ENCODE measurements at places on chromosomes 13 and 19. TPM values are rescaled to one million over a fixed set of nuclear protein-coding genes. Genes with fewer than 3 reads are reported as not detected.

GRCh38 chr13:72698164-72698563, 29.3 kb downstream of the MZT1 start:
- no peak for DNase-seq
- H3K4me1 ChIP-seq = no peaks in the 10 kb centered on the region
- H3K27me3 ChIP-seq = no peaks in the 10 kb centered on the region
- H3K27ac ChIP-seq = no peak overlapping the region

LIG1 gene
- total RNA-seq = 11.3 TPM

MTUS2 gene
- 5.1 TPM for total RNA-seq

TMEM255B gene
- total RNA-seq = 67.3 TPM

SLC10A2 gene
- total RNA-seq = not detected

SBNO2 gene
- total RNA-seq = 97.2 TPM

DNA sequence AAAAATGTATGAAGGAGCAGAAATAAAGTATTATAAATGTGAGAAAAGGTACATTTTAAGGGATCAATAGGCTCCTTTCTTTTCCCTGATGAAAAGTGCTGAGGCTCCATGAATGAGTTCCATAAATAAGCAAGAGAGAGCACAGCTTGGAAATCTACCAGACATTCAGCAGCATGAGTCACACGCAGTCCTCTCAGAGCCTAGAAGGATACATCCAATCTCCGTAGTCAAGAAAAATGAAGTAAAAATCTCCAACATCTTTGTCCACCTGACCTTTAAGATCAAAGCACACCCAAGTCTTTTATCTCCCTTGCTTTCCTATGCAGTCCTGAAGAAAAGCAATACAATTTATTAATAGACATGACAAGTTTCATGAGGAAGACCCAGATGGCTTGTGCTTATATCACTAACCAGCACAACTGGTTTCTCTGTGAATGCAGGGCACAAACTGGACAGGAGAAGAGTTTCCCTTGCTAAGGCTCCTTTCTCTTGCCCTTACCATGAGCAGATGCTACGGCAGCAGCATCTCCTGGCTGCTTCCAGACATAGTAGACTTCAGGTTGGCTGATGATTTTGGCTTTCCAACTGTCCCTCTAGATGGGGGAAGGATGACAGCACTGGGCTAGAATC, 730.8 kb downstream of the EFNB2 start:
- no peak overlapping the region for H3K4me3 ChIP-seq
- H3K36me3 ChIP-seq = no peaks in the 10 kb centered on the region
- H3K27ac ChIP-seq = no peak overlapping the region

GRCh38 chr13:28533441-28534166, 38.7 kb upstream of the FLT1 start:
- no peak for DNase-seq
- H3K36me3 ChIP-seq = no peaks in the 10 kb centered on the region
- no peaks in the 10 kb centered on the region for H3K4me1 ChIP-seq

- H3K27me3 ChIP-seq = no peaks in the 10 kb centered on the region
- no peak for DNase-seq
- H3K4me1 ChIP-seq = no peaks in the 10 kb centered on the region
- no peak overlapping the region for H3K4me3 ChIP-seq
- no peaks in the 10 kb centered on the region for H3K36me3 ChIP-seq
Measured at GRCh38 chr13:103810026-103810425, 743.8 kb upstream of the SLC10A2 start.

DNA sequence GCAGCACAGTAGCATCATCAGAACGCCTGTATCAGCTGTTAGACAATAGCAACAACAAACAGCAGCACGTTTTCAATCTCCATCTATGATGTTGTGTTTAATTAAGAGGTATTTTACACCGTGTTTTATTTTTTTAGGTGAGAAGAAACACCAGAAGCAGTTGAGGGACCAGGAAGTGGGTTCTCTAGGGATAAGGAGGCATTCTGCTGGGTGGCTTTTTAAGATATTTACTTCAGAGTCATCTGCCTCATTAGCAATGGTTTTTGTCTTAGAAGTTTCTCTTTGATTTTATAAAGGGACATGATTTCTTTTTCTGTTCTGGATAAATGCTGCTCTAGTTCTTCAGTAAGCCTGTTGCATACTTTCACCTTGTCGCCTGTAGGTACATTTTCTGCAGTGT, 8.2 kb downstream of the CKAP2 start:
- no peak for DNase-seq
- no peak overlapping the region for H3K4me3 ChIP-seq
- H3K36me3 ChIP-seq = no peaks in the 10 kb centered on the region
- H3K27me3 ChIP-seq = no peaks in the 10 kb centered on the region

GRCh38 chr13:91115776-91116175, 231.7 kb upstream of the MIR17HG start:
- no peak overlapping the region for H3K4me3 ChIP-seq
- no peaks in the 10 kb centered on the region for H3K36me3 ChIP-seq
- no peaks in the 10 kb centered on the region for H3K4me1 ChIP-seq
- no peaks in the 10 kb centered on the region for H3K27me3 ChIP-seq
- no peak for DNase-seq

GRCh38 chr13:43135516-43135915, 112.1 kb downstream of the DNAJC15 start:
- H3K36me3 ChIP-seq = no peaks in the 10 kb centered on the region
- no peak overlapping the region for H3K4me3 ChIP-seq
- no peaks in the 10 kb centered on the region for H3K27me3 ChIP-seq
- no peak overlapping the region for H3K27ac ChIP-seq
- no peak for DNase-seq

DNA sequence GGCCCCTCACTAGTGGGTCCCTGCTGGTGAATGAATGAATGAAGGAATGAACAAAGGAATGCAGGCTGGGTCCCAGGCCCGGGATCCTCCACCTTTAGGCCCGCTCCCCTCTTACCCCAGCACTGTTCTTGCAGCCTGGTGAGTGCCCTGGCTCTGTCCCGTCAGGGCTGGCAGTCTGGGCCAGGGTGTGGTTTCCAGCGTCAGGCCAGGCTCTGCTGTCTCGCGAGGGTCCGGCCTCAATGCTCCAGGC, 317 bp downstream of the LYL1 start:
- no peaks in the 10 kb centered on the region for H3K36me3 ChIP-seq
- peak overlapping the region; percentile 21 for H3K4me3 ChIP-seq
- H3K4me1 ChIP-seq = no peaks in the 10 kb centered on the region
- no peaks in the 10 kb centered on the region for H3K27me3 ChIP-seq
- DNase-seq = peak; percentile 86
- H3K27ac ChIP-seq = peak overlapping the region; percentile 49

GRCh38 chr13:63435667-63436324, 2020.1 kb upstream of the PCDH20 start:
- no peak overlapping the region for H3K27ac ChIP-seq
- H3K4me3 ChIP-seq = no peak overlapping the region
- no peak for DNase-seq
- H3K27me3 ChIP-seq = no peaks in the 10 kb centered on the region

DNA sequence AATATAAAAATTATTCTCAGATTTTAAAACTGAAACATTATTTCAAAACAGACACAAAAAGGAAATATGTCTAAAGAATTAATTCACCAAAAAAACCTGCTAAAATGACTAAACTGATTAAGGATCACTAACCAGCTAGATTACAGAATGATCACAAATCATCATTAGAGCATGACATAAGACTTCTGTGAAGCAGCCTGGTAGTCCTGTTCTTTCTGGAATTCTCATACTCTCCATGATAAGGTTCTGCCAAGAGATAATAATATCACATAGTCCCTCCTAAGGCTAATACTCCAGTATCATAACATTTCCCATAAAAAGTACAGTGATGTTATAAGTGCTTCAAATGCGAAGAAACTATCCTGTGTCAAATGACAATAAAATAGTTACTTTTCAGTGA, 1814.9 kb downstream of the SLITRK5 start:
- H3K27ac ChIP-seq = no peak overlapping the region
- no peak for DNase-seq
- H3K27me3 ChIP-seq = no peaks in the 10 kb centered on the region
- H3K36me3 ChIP-seq = no peaks in the 10 kb centered on the region

DNA sequence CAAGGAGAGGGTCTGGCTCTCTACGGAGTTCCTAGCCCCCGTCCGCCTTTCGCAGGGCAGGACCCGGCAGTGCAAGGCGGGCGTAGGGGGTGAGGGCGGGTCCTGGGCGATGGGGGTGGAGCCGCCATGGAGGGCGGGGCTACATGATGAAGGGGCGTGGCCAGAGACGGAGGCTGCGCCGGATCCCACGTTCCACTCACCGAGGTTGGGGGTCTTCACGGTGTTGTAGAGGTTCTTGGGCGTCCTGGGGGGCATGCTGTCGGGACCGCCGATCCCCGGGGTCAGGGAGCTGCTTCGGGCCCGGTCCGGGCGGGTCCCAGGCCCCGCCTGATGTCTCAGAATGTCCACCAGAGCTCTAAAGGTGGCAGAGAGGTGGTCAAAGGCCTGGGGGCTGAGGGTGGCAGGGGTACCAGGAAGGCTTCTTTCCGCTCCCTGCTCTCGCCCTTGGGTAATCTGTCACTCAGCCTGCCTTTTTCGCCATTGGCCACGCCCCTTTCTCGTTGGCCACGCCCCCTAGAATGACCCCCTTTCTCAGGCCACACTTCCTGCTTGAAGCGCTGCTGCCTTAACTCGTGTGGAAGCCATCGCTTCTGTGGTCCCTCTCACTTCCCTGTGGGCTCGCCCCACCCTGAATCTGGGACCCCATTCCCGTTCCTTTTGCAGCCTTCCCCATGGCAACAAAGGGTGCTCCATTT, 2.5 kb downstream of the SHISA7 start:
- no peak overlapping the region for H3K4me3 ChIP-seq
- no peaks in the 10 kb centered on the region for H3K4me1 ChIP-seq
- DNase-seq = no peak
- H3K36me3 ChIP-seq = no peaks in the 10 kb centered on the region

DNA sequence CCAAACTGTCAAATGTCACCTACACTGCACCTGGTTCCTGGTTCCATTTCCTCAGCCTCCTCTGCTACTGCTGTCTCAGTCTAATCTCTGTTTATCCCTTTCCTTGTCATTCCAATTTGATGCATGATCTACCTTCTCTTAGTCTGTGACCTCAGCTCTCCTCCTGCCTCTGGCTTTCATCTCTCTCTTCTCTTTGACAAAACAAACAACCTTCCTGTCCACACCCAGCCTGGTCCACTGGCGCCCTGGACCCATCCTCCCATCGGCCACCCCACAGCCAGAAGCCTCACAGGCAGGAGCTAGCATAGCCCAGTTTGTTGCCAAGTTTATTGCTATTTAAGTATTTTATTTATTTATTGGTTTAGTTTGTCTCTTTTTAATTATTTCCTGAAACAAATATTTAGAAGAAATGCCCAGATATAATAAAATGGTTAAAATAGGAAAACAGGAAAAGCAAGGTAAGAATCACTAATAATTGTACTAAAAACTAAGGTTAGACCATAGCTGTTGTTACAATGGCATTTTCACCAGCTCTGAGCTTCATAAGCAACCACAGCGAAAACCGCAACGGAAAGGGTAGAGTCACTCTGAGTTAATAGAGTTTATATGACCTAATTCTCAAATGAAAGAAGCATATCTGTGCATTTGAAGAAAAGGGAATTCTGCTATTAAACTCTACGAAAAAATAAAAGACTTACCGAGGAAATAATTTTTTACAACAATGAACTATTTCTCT, 68.6 kb downstream of the EFNB2 start:
- H3K36me3 ChIP-seq = no peaks in the 10 kb centered on the region
- no peaks in the 10 kb centered on the region for H3K4me1 ChIP-seq
- H3K27me3 ChIP-seq = no peaks in the 10 kb centered on the region
- no peak overlapping the region for H3K4me3 ChIP-seq
- DNase-seq = no peak
- H3K27ac ChIP-seq = no peak overlapping the region

GRCh38 chr19:2550431-2551171, 74.7 kb downstream of the GADD45B start:
- H3K27me3 ChIP-seq = no peaks in the 10 kb centered on the region
- H3K4me3 ChIP-seq = no peak overlapping the region
- no peaks in the 10 kb centered on the region for H3K36me3 ChIP-seq
- no peaks in the 10 kb centered on the region for H3K4me1 ChIP-seq
- H3K27ac ChIP-seq = no peak overlapping the region
- DNase-seq = peak; percentile 48

- DNase-seq = peak; percentile 92
- H3K27ac ChIP-seq = no peak overlapping the region
- no peaks in the 10 kb centered on the region for H3K4me1 ChIP-seq
- no peaks in the 10 kb centered on the region for H3K27me3 ChIP-seq
- no peaks in the 10 kb centered on the region for H3K36me3 ChIP-seq
Measured at GRCh38 chr13:74575729-74576125, 441.5 kb upstream of the KLF12 start.

DNA sequence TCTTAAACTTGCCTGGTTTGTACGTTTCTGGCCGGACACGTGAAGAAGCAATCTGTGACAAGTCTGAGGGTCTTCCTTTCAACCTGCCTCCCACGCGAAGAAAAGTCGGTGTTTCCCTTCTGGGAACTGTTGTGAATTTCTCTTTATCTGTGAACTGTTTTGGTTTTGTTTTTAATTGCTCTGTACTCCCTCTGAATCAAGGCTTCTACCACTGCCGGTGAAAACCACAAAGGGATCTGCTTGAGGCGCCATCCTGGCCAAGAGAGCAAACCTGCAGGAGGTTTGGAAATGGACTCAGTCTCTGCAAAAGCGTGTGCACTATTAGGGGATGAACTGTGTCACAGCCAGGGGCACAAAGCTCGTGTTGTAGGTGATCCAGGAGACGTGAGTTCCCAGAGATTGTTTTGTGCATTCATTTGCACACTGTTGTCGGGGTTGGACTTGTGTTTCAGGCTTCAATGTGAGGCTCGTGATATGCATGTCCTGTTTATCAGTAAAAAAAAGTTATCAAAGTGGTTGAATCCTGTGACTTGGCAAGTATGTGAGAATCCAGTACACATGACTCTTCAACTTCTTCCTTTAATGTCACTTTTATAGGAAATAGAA, 9.7 kb downstream of the SIGLEC8 start:
- H3K4me3 ChIP-seq = no peak overlapping the region
- H3K27me3 ChIP-seq = no peaks in the 10 kb centered on the region
- no peaks in the 10 kb centered on the region for H3K4me1 ChIP-seq
- H3K36me3 ChIP-seq = no peaks in the 10 kb centered on the region
- DNase-seq = no peak
- H3K27ac ChIP-seq = no peak overlapping the region

GRCh38 chr19:20278342-20278741, 111.3 kb downstream of the ZNF486 start:
- no peaks in the 10 kb centered on the region for H3K36me3 ChIP-seq
- H3K4me1 ChIP-seq = no peaks in the 10 kb centered on the region
- no peak overlapping the region for H3K4me3 ChIP-seq
- H3K27ac ChIP-seq = no peak overlapping the region
- DNase-seq = no peak

GRCh38 chr13:77437267-77437666, 98.2 kb upstream of the SCEL start:
- no peaks in the 10 kb centered on the region for H3K36me3 ChIP-seq
- no peak overlapping the region for H3K27ac ChIP-seq
- DNase-seq = no peak
- H3K4me1 ChIP-seq = no peaks in the 10 kb centered on the region

GRCh38 chr13:110463871-110464510, 97.5 kb downstream of the RAB20 start:
- no peak overlapping the region for H3K27ac ChIP-seq
- no peaks in the 10 kb centered on the region for H3K27me3 ChIP-seq
- H3K36me3 ChIP-seq = peaks cover 5% of the 10 kb centered on the region

DNA sequence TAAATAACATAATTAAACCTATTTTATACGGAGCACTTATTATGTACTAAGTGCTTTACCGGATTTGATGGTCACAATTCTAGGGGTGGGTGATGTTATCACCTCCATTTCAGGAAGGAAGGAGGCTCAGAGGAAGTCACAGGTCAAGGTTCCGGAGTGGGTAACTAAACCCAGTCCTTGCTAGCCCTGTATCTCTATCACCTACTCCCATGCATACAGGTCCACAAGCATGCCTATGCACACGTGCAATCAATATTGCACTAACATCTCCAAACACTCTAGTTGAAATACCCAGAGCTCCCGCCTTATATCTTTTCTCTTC, 17.8 kb upstream of the FOSB start:
- H3K4me3 ChIP-seq = no peak overlapping the region
- H3K27me3 ChIP-seq = no peaks in the 10 kb centered on the region
- H3K27ac ChIP-seq = peak overlapping the region; percentile 17
- no peaks in the 10 kb centered on the region for H3K4me1 ChIP-seq
- no peak for DNase-seq

PRR19 gene
- 0.23 TPM for total RNA-seq
